Activated T-helper 9 cell treated with anti-CD3 and anti-CD28 coated beads, Interleukin-2, amount 50 U/mL, for 16 hours (primary cell): ENCODE measurements at places on chromosomes 12 and 14.

DNA sequence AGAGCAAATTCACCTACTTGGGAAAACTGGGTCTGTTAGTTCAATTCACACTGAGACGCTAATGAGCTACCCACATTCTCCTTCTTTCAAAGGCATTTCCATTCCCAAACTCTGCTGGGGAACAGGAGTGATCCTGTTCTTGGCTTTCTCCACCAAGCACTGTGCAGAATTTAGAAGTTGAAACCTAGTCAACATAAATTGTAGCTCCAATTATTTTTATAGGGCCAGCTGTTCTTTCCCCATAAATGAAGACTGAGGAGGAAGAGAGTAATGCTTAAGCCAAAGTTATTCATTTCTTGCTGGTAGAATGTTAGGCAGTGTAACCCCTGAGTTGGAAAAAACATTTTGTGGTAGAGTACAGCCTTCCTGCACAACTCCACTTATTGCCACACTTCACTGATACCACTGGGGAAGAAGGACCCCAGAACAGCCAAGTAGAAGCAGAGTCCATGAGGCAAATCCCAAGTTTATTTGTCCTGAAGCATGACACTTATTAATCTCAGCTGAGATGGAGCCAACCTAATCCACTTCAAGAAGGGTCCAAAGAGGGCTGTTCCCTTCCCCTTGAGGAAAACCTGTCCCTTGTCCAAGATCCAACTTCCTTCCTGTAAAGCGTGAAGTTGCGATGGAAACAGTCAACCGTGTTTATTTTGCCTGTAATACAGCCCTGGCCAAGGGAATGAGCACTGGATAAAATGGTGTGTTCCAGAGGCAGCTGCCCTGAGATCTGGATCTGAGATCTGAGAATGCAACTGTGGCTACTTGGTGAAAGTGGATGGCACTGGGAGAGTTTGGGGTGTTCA, 151.8 kb downstream of the TBX5 start:
- DNase-seq = no peak

DNA sequence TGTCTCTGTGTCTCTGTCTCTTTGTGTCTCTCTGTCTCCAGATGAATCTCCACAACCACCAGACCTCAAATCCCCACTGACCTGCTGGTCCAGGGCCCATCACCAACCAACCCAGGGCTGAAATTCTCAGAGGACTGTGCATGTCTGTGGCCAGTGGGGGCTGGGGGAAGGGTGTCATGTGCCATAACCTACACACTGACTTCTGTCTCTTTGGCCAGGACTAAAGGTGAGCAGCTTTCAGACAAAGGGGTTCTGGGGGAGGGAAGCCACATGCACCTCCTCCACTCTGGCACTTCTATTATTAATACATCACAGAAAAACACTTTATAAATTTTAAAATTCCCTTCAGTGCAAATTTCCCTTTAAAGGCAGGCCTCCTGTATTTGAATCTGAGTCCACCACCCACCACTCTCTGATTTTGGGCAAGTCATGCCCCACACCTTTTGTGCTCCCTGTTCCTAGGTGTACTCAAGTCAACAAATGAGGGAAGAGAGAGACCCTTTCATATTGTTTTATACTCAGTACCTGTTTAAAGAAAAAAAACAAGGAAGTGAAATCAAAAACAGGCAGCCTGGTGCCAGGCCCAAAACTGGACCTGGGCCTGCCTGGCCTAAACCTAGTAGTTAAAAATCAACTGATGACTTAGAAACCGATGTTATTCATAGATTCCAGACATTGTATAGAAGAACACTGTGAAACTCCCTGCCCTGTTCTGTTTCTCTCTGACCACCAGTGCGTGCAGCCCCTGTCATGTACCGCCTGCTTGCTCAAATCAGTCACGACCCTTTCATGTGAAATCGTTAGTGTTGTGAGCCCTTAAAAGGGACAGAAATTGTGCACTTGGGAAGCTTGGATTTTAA, 80.2 kb downstream of the TUNAR start:
- no peak for DNase-seq

- DNase-seq = no peak
These were observed 386.7 kb downstream of the ADAMTS20 start for GRCh38 chr12:43165351-43165750.

DNA sequence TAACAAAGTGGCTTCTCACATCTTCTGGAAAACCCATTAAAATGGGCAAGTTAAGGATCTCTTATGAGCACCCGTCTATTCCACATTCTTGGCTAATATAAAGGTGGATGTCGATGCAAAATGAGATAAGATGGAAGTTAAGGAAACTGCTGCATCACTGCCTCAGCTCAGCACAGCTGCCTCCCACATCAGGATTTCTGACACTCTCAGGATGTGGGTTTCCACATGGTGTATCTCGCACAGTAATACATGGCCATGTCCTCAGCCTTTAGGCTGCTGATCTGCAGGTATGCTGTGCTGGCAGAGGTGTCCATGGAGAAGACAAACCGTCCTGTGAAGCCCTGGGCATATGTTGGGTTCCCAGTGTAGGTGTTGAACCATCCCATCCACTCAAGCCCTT, 1348.0 kb downstream of the TMEM121 start:
- no peak for DNase-seq

DNA sequence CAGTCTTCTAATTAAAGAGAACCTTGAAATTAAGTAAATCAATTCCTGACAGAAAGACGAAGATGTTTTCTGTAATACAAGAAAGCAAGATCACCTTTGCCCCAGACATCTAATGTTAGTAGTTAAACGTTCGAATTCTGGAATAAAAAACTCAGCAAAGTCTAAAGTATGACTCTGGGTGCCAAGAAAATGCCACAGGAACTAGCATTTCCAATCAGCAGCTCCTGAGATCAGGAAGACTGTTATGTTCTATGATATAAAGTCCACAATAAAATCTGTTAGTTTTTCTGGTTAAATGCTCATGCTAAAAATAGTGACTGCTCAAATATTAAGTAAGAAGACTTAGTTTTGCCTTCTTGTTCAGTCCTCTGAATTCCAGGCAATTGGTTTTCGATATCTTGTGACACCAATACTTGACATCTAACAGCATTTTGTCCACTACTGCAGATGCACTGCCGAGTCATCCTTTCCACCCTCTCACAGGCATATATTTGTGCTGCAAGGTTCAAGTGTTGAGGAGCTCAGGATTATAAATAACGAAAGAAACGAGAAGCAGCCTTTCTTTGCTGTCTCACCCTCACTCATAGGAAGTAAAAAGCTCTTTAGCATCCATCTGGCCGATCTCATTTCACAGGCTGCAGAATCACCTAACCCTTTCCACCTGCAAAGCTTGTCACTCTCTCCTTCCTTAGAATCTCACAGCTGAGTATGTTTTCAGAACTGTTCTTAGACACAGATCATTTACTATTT, 32.0 kb downstream of the SSH1 start:
- no peak for DNase-seq

DNA sequence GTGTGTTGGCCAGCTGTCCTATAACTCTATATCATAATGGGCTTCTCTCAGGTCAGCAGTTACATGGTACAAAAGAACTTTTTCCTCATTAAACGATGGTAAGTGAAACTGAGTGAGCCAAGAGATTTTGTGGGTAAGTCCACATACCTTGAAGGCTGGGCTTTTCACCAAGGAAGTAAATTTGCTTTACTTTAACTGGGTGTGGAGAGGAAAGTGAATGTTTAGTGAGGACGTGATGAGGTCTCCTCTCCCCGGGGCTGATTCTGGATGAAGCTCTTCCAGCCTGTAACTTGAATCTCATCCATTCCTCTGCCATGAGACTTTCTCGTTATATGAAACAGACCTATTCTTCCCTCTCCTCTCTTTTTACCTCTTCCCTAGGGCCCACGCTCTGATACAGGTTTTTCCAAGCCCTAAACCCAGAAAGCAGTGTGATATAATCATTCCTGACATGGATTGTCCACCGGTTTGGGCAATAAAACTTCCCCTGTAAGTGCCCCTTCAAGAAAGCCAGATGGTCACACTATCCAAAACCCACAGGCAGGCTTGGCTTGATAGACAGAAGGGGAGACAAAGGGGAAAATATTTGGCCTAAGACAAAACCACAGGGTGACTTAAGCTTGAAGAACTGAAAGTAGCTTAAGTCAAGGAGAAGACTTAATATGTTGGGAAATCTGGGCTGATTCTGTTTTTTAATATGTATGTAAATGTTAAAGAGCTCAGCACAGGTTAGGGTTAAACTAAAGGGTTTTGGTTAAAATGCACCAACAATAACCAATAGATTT, 50.3 kb downstream of the CIT start:
- DNase-seq = no peak

DNA sequence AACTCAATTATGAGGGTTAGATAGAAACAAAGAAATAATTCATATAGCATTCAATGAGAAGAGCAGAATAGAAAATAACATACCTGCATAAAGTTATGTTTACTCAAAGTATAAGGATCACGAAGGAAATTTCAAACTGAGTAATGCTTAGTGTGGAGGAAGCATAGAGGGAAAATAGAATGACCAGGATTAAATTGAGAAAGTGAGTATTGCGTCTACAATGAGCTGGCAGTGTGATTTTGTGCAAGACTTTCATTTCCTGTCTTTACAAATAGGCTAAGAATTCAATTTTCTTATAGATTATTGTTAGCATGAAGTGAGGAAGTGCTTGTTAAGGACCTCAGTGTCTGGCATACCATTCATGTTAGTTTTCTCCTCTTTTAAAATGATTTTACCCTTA, 12.0 kb downstream of the ADGRD1 start:
- no peak for DNase-seq

- DNase-seq = no peak
These were observed 680 bp downstream of the NECAP1 start for GRCh38 chr12:8082808-8083100.

DNA sequence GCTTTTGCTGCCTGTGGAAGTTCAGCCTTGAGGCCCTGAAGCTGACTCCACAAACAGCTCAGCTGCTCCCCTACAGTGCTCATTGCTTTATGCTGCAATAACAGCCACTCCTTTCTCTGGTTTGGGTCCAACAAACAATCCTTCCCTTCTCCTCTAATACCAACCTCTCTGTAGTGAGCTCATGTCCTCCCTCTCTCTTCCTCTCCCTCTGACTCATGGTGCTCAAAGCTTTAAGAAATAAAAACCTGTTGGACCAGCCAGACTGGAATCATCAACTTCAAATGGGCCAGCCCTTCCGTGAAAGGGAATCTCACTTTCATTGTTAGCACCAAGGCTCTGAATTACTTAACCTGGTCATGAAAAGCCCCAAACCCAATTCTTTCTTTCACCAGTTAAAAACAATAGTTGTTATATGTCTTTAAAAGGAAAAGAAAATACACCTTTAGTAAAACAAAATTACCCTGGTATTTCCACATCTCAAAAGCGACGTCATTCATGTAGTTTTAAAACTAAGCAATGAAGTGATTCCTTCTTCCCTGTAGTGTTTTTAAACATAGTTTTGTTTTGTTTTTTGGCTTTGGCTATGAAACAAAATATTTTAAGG, 126.4 kb downstream of the DUSP6 start:
- DNase-seq = no peak

- no peak for DNase-seq
These were observed 20.8 kb upstream of the SAV1 start for GRCh38 chr14:50688875-50689274.

GRCh38 chr12:57465747-57466505, 6.3 kb downstream of the GLI1 start:
- no peak for DNase-seq

DNA sequence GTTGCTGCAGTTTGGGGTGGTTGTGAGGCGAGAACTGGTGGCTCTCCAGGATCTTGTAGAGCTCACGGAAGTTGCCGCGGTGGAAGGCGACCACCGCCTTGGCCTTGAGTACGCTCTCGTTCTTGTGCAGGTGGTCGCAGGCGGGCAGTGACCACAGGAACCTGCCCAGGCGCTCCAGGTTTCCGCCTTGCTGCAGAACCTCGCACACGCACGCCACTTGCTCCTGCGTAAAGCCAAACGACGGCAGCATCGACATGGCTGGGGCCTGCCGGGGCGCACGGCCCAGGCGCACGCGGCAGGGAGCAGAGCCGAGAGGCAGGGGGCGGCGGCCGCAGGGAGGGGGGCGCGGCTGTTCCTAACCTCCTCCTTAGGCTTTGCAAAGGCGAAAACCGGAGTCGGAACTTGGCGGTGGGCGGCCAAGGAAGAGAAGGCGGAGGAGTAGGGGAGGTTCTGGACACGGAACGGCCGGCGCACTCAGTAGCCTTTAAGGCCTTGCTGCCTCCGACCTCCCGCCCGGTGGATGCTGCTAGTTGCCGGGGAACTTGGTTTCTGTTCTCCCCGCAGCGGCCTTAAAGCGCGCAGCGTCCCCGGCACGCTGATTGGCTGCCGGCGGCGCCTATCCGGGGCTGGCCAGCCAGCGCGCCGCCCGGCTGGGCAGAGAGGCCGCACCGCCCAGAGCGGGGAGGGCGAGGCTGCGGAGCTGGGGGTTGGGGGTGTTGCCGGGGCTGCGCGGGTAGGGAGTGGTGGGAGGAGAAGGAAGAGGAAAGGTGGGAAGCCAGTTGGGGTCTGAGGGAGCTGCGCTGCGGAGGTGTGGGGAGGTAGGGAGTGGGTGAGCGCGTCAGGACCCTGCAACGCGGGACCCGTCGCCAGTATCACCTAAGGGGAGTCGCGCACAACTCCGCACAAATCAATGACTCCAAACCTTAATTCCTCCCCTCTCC, at the start of gene SIX1:
SIX1 (minus strand) TSS at position 544 of the 941 bp plus-strand sequence; CDS start at position 256, 288 bp downstream.
- DNase-seq = no peak

DNA sequence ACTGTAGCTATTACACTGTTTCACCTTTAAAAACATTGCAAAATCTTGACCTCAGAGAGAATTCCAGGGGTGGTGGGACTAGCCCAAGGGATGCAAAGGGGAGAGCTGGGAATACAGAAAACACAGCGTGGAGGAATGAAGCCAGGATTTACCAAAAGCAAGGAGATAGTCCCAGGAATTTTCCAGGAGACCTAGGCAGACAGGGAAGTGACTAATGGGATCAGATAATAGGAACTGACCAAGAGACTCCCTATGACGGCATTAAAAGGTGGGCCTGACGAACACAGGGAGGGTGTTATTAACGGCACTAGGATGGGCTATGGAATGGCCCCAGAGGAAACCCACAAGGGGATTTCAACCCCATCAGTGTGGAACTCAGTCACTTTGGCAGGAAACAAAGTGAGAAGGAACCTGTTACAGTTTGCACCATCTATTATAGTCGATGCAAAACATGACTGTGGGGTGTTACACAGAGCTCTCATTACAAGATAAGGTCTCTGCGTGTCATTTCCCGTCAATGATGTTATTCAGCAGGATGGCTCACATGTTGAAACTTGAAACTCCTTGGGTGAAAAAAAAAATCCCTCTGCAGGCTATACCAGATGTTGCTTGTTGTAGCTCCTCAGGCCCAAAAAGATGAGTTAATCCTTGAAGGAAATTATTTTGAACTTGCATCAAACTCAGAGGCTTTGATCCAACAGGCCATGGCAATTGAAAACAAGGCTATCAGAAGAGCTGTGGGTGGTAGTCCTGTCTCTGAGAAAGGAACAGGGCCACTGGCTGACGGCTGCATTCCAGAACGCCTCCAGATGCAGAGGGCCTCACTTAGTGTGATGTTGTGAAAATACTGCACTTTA, 58.7 kb downstream of the DRAM1 start:
- no peak for DNase-seq

- DNase-seq = no peak
These were observed 1.8 kb downstream of the PCNX1 start for GRCh38 chr14:70908935-70909641.
